ENCODE measurements at places on chromosomes 6 and 20.

DNA sequence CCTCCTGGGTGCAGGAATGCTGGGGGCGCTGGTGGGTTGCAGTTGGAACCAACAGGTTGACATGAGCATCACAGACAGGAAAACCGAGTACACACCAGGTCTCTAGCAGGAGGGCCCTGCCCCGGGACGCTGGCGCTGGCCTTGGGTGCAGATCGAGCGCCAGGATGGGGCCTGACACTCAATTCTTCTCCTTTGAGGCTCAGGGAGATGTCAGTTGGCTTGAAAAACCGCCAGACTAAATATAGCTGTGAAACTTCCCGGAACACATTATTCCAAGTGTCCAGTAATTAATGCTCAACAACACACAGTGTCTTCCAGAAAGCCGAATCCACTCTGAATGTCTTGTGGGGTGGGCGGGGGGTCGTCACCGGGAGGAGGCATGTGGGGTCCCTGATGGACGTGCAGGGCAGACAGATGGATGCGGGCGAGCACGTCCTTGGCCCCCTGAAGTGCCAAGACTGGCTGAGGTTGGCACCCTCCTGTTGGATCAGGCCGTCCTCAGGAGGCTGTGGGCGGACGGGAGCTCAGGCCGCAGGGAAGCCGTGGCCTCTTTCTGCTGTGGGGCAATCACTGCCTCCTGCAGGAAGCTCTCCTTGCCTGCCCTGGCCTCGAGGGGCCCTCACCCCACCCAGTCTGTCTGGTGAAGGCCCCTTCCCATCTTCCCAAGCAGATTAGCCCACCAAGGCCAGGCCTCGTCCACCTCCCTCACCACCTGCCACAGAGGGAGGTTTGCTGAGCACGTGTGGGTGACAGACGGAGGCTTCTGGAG is 19.4 kb upstream of the GATA5 start:
- no peak for DNase-seq

GRCh38 chr6:123402052-123402451 is 234.7 kb downstream of the TRDN start:
- no peak for DNase-seq

GRCh38 chr20:61760321-61760720 is 305.4 kb downstream of the TAF4 start:
- DNase-seq: peak; percentile 28

- DNase-seq: no peak
Observed at GRCh38 chr6:13648850-13649249, 33.7 kb downstream of the NOL7 start.

- no peak for DNase-seq
Observed at GRCh38 chr20:62878244-62879038, 16.8 kb upstream of the TCFL5 start.

- no peak for DNase-seq
Observed at GRCh38 chr20:23061262-23061661, 11.8 kb upstream of the THBD start.

GRCh38 chr6:33654831-33655554 is 33.9 kb downstream of the ITPR3 start:
- no peak for DNase-seq

- no peak for DNase-seq
Observed at GRCh38 chr6:105851113-105851580, 235.0 kb upstream of the PRDM1 start.

DNA sequence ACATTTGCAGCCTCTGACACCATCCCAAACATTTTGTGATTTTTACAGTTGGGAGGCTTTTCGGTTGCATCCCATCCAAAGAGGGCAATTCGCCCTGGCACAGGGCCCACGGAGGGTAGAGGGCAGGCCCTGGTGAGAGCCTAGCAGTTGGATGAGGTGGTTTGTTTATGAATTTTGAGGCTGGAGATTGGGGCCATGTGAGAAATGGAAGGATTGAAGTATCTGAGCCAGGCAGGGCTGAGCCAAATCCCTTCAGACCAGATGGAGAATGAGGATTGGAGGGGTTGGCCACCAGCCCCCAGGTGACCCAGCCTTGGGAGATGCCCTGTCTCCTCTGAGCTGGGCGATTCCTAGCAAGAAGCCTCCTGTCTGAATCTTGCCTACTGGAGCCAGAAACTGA is 52.6 kb upstream of the CCDC167 start:
- DNase-seq: no peak

DNA sequence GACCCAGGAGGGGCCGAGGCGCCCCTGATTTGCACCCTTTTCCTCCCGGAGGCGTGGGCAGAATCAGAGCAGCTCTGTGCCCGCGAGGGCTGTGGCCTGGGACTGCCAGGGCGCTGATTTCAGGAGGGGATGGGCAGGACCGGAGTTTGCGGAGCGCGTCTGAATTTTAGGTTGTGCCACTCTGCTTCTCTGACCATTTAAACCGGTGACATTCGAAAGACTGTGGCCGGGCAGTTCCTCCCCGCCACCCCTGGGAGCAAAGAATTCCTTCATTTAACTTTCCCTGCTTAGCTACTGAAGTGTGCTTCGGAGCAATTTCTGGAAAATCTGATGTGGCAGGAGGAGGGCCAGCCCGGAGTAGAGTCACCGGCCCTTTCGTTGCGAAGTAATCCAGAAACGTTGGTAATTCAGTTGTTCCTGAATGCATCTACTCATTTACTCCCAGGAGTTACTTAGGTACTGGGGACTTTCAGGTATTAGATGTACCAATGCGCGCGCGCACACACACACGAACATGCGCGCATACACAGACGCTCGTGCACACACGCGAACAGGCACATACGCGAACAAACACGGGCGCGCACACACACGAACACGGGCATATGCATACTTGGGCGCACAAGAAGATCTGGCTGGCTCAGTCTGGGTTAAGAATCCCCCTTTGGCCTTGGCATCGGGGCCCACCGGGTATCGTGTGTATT is 568 bp downstream of the CCDC170 start:
- DNase-seq: peak; percentile 12

- DNase-seq: no peak
Observed at GRCh38 chr6:56742122-56742791, 99.6 kb upstream of the DST start.

DNA sequence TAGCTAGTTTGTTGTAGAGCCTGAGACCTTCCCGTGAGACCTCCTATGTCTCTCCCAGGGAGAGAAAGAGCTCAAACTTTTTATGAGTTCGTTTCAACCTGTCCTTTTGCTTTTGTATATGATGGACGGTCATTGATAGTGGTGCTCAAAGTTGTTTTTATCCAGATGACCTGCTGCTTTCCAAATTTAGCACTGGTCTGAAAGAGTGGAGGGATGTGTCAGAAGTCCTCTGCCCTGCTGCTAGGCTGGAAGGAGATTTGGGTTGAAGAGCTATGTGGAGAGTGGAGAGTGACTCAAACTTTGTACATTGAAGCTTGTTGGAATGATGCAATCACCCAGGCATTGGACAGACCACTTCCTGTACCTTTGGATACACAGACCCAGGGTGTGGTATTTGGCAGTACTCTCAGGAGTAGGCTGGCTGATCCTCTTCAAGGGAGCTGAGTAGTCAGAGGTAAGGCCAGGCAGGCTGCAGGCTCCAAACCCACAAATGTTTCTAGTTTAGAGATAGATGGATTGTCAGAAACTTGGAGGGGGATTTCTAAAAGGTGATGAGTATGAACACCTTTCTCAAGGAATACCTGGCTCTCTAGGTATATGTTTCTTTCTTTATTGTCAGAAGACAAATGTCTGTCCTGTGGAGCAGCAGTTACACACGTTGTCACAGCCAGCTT is 49.4 kb upstream of the RREB1 start:
- no peak for DNase-seq

GRCh38 chr6:111461860-111462259 is 21.2 kb downstream of the REV3L start:
- DNase-seq: no peak

- DNase-seq: peak; percentile 25
Observed at GRCh38 chr6:44569931-44570385, 182.5 kb downstream of the CDC5L start.

All from C1 segment of cervical spinal cord (tissue), 14 donors.